A172 (cell line): ENCODE measurements at places on chromosomes 12 and 14.

DNA sequence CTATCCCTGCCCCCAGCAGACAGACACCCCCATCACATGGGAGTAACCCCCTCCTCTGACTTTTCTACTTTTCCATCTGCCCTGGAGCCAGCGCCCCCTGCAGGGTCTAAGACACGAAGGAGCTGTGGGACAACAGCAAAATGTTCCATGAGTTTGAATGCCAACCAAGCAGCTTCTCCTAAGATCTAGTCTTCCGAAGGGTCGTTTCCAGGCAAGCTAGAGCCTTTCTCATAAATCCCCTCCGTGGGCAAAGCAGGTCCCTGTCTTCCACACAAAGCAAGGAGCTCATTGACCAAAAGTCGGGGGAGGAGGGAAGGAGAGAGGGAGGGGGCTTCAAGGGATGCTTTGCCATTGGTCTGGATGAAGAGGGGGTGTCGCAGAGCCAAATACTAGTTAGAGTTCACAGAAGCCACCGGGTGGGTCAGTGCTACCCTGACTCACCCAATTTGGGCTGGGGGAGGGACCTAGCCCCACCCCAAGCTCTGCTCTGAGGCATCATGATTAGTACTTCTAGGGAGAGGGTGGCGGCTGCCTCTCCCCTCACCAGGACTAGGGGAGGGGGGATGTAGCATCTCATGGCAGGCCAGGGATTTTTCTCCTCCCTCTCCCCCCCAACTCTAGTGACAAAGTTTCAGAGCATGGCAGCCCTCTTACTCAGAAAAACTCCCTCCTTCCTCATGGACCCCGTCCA, 1.6 kb downstream of the MSI1 start:
- no peak for DNase-seq

DNA sequence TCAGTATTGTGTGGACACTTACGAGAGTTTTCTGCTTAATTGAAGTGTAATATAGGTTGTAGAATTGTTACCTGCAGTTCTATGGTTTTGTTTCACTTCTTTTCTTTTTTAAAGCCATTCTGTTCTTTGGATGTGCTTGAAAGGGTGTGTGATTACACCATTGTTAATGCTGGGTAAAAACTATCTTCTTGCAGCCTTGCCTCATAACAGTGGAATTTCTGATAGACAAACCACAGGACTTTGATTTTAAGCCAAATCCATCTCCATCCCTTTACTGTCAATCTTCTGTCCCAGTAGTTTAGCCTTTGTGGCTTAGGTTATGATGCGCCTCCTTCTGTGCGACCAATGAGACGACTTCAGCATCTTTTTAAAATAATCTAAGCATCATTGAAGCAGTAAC, 182.3 kb downstream of the PELI2 start:
- DNase-seq = peak; percentile 45

GRCh38 chr12:12741660-12742059, 24.5 kb downstream of the CDKN1B start:
- no peak for DNase-seq

DNA sequence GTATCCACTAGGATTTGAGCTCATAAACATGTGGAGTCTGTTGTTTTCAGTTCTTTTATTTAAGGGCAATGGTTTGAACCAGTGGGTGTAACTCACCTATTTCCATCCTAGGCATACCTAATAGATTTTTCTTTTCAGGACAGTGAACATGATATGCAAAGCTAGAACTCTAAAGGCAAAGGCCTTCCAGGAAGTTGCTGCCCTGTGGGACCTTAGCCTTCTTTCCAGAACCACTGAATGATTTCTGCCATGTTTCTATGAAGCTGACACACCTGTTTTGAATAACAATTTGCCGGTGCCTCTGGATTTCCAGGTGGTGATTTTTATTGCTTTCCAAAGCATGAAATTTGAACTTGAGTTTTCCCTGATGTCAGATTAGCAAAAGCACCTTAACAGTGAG, 372.9 kb upstream of the FAR2 start:
- no peak for DNase-seq

DNA sequence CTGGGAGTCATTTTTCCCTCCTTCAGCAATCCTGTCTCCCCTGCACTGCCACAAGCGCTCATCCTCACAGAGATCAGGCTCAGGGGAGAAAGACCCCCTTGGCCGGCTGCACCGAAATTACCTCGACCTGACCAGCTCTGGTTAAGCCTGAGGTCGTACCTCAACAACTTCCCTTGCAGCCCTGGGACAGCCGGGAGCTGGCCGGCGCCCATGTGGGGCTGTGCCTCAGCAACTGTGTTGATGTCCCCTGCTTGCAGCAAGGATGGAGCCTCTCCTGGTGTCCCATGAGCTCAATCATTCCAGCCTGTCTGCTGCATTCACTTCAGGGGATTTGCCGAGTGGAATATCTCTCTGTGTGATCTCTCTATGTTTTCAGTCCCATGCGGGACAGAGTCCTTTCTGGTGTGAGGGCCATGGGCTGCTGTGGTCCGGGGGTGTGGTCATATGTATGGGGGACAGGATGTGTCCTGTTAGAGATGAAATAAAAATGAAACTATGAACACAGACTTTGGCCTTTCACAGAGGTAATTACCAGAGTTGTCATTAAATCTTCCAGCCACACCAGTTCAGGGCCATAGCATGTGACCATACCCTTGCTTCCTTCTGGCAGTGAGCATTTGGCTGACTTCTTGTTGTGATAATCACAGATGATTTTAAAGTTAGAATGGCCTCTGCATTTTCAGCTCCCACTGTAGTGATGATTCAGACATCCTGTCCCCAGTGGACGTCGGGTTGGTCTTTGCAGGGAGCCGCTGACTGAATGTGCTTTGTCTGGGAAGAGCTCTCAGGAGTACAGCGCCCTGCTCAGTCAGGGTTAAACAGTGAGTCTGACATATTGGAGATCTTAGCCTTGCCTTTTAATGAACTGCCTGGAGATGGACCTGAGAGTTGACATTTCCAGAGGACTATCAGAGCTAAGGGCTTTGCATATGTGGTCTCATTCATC, 405.9 kb downstream of the AACS start:
- DNase-seq = no peak

DNA sequence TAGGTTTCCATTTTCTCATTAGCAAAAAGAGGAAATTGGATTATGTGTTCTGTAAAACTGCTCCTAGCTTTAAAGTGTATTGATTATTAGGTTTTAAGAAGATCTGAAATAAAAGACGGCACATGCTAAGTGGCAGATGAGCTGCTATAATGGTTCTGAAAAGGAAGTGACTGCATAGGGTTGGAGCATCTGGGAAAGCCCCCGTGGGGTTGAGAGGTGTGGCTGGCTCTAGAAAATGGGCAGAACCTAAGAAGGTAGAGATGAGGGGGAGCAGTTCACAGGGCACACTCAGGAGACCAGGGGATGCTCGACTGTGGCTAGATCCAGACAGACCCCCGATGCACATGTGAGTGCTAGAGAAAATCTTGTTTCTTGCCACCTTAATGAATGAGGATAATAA, 1.9 kb downstream of the IFNG-AS1 start:
- DNase-seq = no peak

DNA sequence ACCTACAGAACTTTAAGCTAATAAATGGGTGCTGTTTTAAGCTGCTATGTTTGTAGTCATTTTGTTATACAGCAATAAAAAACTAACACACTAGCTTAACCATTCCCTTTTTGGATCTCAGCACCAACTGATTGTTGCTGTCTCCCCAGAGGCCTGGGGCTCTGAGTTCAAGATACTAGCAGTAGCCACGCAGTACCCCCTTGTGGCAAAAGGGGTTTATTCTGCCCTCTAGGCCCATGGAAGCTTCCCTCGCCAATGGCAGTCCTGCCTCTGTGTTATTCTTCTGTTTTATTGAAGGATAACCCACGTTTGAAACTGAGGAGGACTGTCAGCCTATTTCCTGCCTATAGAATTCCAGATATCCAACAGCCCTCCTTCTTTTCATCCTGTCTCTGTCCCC, 455.3 kb upstream of the ATP2B1 start:
- no peak for DNase-seq

- DNase-seq = no peak
Observed at GRCh38 chr12:65903691-65904383, 79.6 kb downstream of the HMGA2 start.

DNA sequence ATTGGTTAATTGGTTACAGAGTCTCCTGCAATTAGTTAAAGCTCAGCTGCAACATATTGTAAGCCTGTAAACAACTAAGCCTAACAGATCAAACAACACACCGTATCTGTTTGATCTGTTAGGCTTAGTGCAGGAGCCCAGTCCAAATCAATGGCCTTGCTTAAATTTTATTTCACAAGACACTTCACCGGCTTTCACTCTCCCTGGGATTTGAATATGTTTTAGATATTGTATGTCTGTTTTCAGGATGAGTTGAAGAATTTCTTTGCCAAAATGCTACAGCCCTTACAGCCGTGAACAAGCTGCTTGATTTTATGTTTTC, 5.5 kb upstream of the RNASE1 start:
- no peak for DNase-seq

GRCh38 chr14:87813211-87813610, 179.8 kb downstream of the GALC start:
- no peak for DNase-seq

GRCh38 chr14:33542338-33543287, 408.3 kb downstream of the EGLN3 start:
- no peak for DNase-seq

- no peak for DNase-seq
Observed at GRCh38 chr12:1007276-1007675, 16.3 kb downstream of the ERC1 start.

- DNase-seq = no peak
Observed at GRCh38 chr14:22387776-22388241, 201.2 kb downstream of the DAD1 start.

- no peak for DNase-seq
Observed at GRCh38 chr12:130280231-130280630, 57.5 kb upstream of the PIWIL1 start.

- peak; percentile 8 for DNase-seq
Observed at GRCh38 chr14:29671034-29671433, 256.6 kb downstream of the PRKD1 start.

DNA sequence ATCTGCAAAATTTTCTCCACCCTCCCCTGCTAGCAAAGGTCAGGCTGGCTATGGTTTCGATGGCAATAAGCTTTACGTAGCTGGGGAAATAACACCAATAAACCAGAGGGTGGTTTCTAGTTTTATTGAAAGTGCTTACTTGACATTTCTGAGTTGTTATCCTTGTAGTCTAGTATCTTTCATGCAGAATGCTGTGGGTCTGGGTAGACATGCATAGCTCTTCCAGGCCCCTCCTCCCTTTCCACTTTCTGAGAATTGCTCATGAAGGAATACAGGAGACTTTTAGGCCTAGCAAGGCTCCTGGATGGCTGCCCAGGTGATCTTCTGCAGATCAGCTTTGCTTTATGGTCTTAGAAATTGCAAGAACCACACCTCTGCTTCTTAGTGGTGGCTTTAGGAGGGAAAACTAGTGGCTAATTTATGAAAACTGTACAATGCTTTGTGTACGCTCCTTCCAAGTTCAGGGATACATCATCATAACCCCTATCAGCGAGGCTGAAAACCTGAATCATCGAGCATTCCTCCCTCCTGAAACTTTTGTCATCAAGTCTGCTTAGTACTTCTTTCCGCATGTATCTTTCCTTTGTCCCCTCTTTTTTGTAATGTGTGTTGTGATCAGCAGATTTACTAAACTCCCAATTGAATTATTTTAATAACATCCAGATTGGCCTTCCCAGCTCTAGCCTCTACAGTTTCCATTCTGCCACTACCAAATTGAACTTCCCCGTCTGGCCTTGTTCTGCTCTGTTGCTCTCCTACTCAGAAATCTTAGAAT, 473.0 kb downstream of the RAD51B start:
- no peak for DNase-seq

DNA sequence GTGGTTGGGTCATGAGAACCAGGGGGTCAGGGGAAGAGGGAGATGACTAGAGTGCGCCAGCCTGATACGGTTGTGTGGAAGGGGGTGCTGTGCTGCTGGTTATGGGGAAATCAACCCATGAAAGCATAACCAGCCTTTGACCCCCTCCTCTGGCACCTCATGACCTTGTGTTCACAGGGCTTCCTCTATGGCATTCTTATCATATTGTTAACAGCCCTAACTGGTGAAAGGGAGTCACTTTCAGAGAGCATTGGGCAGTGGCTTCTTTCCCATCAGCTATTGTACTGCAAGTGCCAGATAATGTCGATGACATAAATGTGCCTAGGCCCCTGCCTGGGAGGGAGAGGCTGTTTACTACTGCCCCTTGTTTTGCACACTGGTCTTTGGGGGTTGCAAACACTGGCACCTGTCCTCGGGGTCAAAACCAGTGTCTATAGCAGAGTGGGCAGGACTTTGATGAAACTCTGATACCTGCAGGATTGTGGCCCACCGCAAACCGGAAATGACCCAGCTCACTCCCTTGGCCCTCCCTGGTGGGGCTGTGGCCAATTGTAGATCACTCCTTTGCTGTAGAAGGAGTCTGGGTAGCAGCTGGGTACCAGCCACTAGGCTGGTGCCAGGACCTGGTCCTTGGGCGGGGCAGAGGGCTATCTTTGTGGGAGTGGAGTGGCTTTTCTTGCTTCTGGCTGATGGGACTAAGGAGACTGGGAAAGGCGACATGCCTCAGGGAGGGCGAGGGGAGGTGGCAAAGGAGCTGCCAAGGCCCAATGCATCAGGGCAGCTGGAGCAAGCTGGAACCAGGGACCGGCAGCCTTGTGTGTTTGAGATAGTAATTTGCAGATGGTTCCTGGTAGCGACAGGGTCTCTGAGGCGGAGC, 634 bp upstream of the TMEM63C start:
- DNase-seq = no peak

DNA sequence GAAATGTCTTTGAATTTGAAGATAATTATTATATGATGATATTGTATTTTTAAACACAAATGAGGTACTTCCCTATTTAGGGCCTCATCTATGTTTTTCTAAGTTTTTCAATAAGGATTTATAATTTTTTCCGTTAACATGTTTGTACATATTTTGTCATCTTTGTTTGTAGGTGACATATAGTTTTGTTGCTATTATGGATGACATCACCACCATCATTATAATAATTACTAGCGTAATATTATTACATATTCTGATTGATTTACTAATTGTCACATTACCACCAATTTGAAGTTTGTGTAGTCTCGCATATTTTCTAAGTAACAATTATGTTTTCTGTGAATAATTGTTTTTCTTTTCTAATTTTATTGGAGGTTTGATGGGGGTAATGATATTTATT, 147.2 kb upstream of the DAAM1 start:
- DNase-seq = no peak

DNA sequence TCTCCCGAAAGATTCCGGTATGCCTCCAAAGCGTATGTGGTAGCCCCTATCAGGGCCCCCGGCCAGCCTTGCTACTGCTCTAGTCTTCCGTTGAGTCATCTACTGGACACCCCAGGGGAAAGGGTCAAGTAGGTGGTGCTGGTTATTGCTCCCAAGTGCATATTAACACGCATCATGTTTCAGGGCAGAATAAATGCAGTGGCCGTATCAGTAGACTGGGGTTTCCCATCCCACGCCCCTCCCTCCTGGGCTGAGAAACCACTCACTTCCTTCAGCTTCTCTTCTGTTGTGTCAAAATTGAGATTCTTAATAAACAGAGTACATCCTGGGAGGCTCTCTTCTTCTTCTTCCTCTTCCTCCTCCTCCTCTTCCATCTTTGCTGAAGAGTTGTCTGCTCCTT, 39.3 kb downstream of the RBM19 start:
- DNase-seq = no peak
